Colonic mucosa (tissue), 4 donors: ENCODE measurements at places on chromosomes 12 and 14.

GRCh38 chr12:92290350-92290695 lies 144.7 kb upstream of the BTG1 start:
- DNase-seq, result no peak

GRCh38 chr12:13000616-13000924 lies 505 bp upstream of the HEBP1 start:
- no peak for DNase-seq

DNA sequence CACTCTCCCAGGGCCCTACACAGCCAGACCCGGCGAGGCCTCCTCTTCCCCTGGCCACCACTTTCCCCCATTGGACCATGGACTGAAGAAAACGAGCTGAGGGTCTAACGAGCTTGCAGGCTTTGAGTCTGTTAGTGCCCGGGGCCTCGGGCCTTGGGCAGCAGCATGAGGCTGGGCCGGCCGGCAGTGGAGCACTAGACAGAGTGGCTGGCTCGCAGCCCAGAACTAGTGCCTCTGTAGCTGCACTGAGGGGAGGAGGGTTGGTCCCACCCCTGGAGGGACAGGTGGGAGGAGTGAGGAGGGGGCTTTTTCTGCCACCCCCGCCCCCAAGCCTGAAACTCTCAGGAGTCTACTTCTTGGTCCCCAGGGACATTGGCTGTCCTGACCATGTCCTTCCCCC lies 38.7 kb downstream of the SLC6A12 start:
- no peak for DNase-seq

DNA sequence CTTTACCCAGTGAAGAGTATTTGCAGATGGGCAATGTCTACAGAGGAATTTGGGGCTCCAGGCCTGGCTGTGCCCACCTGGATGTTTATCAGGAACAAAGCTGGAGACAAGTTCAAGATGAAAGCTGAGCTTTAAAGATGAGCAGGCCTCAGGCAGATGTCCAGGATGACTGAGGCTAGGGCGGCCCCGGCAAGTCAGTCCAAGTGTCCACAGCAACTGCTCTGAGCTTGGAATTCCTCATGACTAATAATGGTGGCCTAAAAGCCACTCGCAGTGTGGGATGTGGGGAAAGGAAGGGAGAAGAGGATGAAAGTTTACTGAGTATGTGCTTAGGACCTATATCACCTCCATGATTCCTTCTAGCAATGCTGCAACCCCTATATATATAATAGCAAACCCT lies 128.2 kb upstream of the NOS1 start:
- DNase-seq, result no peak

GRCh38 chr12:120115692-120116440 lies 687 bp downstream of the RAB35 start:
- peak; percentile 44 for DNase-seq

GRCh38 chr12:58745348-58746125 lies 174.8 kb downstream of the LRIG3 start:
- no peak for DNase-seq

DNA sequence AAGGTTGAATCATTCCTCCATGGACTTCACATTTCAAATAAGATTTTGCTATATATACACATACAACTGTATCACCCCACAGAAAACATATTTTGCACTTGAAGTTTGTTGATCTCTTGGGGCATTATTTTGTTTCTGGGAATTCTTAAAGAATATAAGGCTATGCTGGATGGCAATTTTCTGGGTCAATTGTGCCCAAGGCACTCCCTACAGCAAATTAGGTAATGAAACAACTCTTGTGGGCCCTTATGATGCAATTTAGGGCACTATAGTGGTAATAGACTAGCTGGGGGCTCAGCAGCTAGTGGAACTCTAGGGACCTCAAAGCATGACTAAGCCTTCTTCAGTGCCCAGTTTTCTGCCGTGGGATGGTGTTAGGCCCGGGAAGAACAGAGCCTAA lies 444.4 kb downstream of the NRXN3 start:
- no peak for DNase-seq

DNA sequence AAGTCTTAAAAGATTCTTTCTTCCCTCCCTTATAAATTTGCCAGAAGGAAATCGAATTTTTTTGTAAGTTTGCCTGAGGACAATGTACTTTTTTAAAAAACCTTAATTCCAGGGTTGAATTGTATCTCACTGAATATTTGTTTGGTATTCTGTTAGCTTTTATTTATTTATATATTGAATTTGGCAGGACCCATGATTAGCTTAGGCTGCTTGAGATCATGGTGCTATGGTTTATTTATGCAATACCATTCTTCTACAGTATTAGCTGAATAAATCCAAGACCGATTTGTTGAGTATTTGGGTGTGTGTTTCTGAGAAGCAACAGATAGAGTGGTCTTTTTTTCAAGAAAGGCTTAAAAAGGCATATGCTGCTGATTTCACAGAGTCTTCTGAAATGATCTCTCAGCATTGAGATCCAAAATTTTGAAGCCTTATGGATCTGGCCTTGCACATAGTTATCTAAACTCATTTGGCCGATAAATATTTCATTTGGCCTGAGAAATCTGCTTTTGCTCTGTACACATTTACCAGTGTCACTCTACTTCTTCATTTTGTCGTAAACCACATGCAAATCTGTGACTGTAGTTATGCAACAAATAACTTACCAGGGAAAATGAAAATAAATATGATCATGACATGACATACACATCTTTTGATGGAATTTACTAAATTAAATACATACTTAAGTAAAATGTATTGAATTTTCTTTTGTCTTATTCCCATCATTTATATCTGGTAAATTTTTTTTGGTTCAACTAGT lies 265.8 kb upstream of the FLRT2 start:
- no peak for DNase-seq

DNA sequence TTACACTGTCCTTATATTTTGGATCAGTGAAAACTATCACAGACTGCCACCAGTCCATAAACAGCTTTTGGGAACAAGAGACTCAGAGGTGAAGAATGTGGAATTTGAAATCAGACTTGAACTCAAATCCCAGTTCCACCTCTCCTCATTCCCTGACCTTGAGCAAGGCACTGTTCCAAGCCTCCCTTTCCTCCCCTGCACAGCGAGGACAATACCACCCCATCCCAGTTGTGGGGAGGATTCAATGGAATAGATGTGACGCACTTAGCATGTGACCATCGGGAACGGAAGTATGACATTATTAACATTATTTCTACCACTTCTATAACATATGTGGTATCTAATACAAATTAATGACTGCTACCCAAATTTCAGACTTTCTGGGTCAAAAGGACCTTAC lies 63.5 kb downstream of the DPF3 start:
- no peak for DNase-seq

DNA sequence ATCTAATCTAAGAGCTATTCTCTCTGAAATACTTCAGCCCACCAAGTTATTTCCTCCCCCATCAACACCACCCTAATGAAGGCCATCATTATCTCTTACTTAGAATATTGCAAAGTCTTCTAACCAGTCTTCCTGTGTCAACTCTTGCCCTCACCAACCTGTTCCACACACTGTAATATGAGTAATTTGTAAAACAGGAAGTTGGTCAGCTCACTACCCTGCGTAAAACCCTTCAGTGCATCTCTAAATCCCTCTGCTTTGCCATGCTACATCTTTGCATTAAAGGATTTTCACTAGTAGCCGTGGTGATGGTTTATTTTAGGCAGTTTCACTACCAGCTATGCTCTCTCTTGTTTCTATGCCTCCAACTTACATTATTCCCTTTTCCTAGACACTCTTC lies 70.0 kb downstream of the KIF21A start:
- DNase-seq, result no peak

DNA sequence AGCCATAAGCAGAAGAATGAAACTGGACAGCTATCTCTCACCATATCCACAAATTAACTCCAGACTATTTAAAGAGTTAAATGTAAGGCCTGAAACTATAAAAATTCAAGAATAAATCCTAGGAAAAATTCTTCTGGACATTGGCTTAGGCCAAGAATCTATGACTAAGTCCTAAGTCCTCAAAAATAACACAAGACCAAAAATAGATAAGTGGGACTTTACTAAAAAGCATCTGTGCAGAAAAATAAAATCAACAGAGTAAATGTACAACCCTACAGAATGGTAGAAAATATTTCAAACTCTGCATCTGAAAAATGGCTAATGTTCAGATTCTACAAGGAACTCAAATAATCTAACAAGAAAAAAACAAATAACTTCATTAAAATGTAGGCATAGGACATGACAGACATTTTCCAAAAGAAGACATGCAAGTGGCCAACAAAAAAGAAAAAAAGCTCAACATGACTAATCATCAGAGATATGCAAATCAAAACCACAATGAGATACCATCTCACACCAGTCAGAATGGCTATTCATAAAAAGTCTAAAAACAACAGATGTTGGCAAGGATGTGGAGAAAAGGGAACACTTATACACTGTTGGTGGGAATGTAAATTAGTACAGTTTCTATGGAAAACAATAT lies 61.0 kb upstream of the PPFIA2 start:
- DNase-seq, result no peak

DNA sequence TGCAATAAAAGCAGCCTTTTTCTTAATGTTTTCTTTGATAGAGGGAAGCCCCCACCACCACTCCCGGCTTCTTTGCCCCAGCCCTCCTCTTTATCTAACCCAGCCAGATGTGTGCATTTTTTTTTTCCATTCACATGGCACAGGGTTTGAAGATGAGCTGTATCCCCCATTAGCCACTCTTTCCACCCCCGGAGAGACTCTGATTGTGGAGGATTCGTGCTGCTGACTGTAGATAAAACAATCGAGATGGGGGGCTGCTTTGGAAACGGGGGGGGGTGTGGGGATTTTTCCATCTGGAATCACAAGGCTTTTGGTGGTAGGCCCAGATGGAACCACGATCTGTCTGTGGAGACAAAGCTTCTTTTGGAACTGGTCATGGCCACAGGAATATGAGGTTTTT lies 46.2 kb upstream of the VASH1 start:
- DNase-seq, result peak; percentile 5

GRCh38 chr12:132131952-132132351 lies 12.2 kb downstream of the DDX51 start:
- DNase-seq, result no peak

DNA sequence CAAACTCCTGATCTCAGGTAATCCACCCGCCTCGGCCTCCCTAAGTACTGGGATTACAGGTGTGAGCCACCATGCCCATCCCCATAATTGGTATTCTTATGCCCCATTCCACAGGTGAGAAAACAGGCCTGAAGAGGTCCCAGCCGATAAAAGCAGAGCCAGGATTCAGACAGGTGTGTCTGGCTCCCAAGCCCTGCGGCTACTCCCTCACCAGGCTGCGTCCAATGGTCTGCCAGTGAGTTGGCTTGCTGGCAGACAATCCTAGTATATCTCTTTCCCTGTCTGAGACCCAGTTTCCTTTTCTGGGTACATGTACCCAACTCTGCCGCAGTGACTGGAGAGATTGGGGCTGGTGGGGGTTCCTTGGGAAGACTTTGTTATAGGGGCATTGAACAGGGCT lies 1.9 kb upstream of the TSPAN9 start:
- no peak for DNase-seq

DNA sequence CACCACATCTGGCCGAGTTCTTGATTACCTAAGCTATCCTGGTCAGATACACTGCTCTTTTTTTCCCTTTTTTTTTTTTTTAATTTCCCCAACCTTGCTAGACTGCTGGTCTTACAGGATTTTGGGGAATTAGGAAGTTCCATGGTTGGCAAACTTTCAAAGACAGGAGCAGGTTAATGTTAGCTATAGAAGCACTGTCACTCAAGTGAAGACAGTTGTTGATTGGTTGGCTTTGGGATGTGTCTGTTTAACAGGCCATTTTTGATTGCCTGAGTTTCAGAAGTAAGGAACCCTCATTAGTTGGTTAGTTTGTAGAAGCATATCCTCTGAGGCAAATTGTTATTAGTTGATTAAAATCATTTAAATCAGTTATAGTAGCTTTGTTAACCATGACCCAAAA lies 36.8 kb downstream of the RAP1B start:
- DNase-seq, result no peak
